ENCODE measurements at places on chromosomes 6 and 20.

DNA sequence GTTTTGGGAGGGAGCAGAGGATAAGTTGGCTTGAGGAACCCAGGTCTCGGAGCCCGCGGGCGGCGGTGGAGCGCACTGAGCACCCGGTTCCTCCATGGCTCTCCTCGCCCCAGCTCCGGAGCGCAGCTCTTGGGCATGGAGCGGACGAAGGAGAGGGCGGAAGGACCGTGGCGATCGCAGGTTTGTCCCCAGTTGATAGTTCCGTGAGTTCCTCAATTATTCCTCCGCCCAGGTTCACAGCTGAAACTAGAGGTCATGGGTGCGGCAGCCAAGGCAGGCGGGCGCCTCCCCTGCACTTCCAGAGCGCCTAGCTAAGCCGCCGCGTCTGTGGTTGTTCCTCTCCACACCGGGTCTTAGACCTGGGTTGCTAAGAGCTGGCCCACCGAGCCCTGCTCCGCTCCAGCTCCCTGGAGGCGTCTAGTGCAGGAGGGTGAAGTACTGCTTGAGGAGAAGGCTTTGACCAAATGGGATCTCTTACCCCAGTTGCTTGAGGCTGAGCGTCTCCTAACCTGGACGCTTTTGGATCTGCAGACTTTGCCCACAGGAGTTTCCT is at the start of gene HTR1B:
HTR1B (minus strand) TSS at position 184 of the 553 bp plus-strand sequence; CDS start at position 96, 88 bp downstream.
- DNase-seq, result no peak

DNA sequence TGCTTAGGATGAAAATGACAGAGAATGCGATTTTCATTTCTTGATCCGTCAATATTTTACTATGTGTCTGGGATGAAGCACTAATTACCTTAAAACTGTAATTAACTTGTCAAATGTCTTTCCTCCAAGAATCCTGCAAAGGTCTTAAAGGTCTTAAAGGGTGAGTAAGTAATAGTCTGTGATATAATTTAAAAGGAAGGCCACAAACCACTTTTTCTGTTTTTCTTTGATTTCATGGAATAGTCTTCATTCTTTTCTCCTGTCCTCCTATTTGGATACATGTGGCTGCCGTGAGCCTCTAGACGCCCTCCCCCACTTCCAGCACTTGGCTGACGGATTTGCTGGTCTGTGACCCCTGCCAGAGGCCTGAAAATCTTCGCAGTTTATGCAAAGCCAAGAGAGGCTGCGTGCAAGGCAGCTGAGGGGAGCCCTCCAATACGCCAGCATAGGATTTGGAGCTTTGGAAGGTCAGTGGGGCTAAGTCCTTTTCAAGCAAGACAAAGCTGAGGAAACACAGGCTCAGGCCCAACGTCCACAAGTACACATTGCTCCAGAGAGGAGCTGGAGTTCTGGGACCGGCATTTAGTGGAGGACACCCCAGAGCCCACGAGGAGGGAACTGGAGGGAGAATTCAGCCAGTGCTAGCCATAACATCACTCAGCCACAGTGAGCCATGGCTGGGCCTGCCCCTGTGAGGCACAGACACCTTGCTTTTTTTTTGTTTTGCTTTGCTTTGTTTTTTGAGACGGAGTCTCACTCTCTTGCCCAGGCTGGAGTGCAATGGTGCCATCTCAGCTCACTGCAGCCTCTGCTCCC is 382.6 kb downstream of the SMOC2 start:
- no peak for DNase-seq

GRCh38 chr6:44138717-44139350 is 11.5 kb downstream of the TMEM63B start:
- DNase-seq, result no peak

DNA sequence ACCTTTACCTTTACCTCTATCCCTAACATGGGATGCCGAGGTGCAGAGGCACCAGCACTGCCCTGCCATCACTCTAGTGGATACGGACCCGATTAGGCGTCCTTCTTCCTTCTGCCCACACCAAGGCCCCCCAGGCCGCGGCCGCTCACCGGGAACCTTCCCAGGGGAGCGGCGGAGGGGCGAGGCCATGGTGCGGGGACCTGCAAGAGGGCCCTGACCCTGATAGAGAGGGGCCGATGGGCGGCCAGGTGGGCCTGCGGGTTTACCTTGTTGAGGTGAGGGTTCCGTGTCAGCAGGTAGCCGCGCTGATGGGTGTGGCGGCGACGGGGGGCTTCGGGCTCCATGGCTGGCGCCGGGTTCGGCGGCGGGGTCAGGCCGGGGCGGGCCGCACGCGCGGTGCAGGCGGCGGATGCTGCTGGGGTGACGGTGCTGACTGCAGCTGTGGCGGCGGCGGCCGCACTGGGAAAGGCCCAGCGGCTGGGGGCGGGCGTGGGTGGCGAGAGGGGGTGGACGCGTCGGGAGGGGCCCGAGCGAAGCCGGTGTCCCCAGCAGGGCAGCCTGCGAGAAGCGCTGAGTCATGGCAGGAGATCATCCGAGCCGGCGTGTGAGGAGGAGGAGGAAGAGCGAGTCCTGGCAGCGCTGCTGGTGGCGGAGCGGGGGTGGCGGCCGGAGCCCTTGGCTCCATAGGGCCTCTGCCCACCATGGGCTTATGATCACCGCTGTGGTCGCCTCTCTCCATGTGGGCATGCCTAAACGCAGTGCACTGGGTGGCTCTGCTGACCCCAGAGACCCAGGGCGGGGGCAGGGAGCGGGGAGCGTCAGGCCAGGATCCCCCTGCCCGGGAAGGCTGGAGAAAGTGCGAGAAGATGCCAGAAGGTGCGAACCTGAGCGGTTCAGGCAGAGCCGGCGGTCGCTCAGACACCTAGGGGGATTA is at the start of gene ME1:
ME1 (minus strand) TSS at position 441 of the 934 bp plus-strand sequence; CDS start at position 344, 97 bp downstream.
- DNase-seq, result peak; percentile 20

- no peak for DNase-seq
Observed at GRCh38 chr6:2186516-2186915, 58.9 kb downstream of the GMDS start.

DNA sequence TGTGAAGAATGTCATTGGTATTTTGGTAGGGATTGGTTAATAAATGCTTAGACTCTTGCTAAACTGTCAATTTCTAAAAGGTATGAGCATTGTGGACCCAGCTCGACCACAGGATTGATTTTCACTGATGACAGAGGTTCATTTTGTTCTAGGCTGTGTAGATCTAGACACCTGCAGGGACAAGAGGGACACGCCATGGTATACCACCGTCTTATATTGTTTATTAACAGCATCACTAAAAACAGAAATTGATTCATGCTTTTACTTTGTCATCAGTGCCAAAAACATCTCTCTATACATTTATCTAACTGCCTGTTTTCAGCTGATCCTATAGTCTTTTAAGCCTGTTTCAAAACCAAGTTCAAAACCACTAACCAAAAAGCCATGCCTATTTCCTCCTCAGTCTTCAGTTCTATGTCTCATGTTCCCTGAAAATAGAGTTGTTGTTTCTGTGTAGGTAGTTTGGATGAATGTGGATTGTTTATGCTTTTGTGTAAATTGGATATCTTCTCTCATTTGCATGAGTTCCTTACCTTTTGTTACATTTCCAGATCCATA is 109.8 kb downstream of the JAG1 start:
- no peak for DNase-seq

DNA sequence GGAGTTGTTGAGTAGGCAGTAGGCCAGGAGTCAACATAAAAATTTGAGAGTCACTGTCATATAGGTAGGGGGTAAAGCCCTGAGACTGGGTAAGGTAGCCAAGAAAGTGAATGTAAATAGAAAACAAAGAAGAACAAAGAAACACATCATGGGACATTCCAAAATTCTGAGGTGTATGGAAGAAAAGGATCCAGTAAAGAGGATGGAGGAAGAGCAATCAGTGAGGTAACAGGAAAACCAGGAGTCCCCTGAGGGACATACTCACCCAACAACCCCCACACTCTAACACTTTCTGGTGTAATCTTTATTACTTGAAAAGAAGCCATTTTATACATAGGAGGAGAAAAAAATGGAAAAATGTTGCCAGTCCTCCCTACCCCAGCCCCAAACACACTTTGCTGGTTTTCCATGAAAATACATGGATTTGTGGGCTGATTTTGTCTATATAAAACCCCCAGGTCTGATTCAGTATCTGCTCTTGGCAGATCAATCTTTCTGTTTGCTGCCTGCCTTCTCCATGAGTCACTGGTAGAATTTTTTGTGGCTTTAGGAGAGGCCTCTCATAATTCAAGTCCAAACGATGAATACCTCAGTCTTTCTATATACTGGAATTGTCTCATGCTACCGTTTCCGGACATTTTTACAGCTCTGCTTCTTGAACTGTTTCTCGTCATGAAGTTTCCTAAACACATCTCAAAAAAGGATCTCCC is 271.4 kb upstream of the MAN1A1 start:
- DNase-seq, result no peak

GRCh38 chr20:10651227-10651990 is 22.4 kb downstream of the JAG1 start:
- no peak for DNase-seq

DNA sequence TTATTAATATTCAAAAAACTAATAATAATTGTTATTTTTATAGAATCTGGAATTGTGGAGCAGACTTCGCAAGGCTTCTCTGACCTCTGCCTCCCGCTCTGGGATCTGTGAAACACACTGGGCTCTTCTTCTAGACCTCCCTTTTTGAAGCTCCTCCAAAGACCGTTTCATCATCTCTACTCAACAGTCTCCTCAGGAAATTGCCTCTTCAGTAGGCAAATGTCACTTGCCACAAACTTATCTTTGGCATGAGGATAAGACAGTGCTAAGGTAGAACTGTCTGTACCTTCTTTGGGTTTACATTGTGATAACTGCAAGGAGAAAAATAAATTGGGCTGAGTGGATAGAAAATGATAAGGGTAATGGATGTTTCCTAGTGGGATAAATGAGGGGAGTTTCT is 2.3 kb upstream of the MAS1L start:
- no peak for DNase-seq

- DNase-seq, result no peak
Observed at GRCh38 chr6:21556968-21557721, 36.4 kb upstream of the SOX4 start.

DNA sequence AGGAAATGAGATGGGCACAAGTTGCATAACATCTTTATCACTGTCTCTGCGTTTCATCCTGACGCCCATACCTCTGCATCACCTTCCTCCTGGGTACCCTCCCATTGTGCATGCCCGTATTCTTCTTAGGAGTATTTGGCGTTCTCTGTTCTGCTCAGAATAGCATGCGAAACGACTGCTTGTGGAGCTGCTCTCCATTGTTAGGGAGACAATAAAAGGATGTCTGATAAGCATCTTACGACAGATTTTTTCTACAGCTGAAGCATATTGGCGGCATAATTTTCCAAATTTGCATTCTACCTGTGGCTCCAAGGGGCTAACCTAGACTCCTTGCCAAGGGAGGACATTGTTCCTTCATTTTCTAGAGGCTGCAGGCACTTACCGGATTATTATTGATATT is 118.6 kb downstream of the EDN1 start:
- DNase-seq, result no peak
